ENCODE measurements at places on chromosomes 13 and 19.

DNA sequence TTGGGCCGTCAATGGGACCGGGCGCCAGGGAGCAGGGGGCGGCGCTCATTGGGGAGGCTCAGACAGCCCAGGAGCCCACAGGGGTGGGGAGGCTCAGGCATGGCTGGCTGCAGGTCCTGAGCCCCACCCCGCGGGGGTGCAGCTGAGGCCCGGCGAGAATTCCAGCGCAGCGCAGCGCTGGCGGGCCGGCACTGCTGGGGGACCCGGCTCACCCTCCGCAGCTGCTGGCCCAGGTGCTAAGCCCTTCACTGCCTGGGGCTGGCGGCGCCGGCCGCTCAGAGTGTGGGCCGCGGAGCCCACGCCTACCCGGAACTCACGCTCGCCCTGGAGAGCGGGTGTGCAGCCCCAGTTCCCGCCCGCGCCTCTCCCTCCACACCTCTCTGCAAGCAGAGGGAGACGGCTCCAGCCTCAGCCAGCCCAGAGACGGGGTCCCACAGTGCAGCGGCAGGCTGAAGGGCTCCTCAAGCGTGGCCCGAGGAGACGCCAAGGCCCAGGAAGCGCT, 1227.4 kb downstream of the PCDH17 start:
- DNase-seq = no peak

DNA sequence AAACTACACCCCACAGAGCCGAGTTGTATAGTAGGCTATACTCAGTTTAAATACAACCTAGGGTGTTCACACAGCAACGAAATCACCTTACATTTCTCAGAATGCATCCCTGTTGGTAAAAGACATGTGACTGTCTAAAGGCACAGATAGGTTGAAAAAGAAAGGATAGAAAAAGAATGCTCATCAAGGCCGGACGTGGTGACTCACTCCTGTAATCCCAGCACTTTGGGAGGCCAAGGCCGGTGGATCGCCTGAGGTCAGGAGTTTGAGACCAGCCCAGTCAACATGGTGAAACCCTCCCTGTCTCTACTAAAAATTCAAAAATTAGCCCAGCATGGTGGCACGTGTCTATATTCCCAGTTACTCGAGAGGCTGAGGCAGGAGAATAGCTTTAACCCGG, 3.8 kb upstream of the IL17D start:
- no peak for DNase-seq

GRCh38 chr13:112952759-112953551, 16.1 kb upstream of the MCF2L start:
- no peak for DNase-seq

DNA sequence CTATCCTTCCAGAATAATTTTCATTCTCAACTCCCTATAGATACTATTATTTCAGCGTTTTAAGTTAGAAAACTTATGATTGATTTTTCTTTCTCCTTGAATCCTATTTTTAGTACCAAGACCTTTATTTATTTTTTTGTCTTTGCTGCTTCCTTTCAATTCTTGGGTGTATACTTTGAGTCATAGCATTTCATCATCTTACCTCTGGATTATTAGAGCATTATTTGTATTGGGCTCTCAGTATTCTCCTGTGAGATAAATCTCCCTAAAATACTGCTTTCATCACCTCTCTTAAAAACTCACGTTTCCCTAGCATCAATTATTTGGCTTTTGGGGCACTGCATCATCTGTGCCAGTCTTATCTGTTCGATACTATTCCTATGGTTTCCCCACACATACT, 222.8 kb downstream of the POSTN start:
- no peak for DNase-seq

GRCh38 chr13:114324334-114324733, 10.0 kb downstream of the CHAMP1 start:
- DNase-seq = peak; percentile 10

DNA sequence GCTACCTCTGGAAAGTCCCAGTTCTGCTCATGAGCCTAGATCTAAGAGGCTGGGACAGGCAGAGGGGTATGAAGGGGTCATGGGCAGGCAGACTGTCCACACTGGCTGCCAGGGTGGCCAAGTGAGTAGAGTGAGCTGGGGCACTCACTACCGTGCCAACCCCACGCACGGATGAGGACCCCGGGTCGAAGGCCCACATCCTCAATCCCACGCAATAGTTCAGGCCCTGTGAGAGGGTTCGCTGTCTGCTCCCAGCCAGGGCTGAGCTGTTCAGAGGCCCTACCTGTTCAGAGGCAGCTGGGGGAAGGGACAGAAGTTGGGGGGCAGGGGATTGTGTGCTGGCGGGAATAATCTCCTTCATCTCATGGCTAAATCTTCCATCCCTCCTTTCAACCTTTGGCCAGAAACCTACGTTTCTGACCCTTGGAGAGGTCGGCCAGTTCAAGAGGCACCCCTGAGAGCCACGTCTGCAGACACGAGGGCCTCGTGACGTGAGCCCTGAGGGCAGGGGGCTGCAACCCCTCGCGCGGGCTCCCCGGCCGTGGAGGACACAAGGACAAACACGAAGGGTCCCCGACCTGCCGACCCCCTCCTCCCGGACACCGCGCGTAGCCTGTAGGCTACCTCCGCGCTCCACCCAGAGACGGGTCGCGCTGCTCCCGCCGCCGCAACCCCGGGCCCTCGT, 1.0 kb upstream of the RPS5 start:
- DNase-seq = no peak

- no peak for DNase-seq
These were observed 1.5 kb downstream of the ILF3 start for GRCh38 chr19:10655457-10656312.

DNA sequence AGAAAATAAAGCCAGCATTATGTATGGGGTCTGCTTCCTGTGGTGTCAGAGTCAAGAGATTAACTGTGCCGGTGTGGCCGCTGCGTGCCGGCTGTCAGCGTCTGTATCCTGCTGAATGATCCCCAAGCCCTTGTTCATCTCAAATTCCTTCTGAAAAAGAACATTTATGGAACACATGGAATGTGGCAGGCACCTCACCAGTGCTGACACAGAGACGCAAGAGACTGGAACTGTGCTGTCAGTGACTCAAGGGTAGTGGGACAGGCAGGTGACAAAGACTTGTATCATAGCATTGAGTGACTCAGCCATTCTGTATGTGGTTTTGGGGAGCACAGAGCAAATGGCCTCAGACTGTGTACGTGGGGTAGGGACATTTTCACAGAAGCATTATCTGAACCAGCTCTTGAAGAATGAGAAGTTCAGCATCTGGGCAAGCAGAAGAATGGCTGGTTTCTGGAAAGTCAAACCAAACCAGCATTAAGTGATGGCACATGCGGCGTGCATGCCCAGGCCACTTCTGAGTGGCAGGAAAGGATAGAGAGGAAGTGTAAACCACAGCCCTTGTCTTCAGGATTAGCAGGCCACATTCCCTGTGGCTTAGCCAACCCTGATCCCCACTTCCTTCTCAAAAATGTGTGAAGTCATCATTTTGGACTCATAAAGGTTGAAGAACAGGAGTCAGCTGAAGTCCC, 54.0 kb upstream of the IRS2 start:
- peak; percentile 2 for DNase-seq

DNA sequence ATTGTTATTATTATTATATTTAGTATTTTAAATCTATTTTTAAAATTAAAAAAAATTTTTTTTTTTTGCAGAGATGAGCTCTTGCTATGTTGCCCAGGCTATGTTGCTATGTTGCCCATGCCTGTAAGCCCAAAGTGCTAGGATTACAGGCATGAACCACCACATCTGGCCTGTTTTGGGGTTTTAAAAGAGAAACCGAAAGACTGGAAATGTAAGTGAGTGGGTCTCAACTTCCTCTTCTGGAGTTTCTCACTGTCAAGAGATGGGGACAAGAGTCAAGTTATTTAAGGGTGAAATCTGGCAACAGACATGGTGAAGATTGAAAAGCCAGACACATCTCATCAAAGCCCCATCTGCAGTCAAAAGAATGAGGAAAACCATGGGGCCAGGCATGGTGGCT, 4.2 kb upstream of the OR7G3 start:
- no peak for DNase-seq

Data from stimulated activated CD4-positive, alpha-beta T cell treated with anti-CD3 and anti-CD28 coated beads, Interleukin-15, amount 100 ng/mL, for 48 hours (primary cell).